ENCODE measurements at places on chromosomes 2 and 18. TPM values are rescaled to one million over a fixed set of nuclear protein-coding genes. Genes with fewer than 3 reads are reported as not detected.

The NTSR2 gene
- total RNA-seq: not detected

The MPV17 gene
- 80.5 TPM for total RNA-seq

The C2orf15 gene
- total RNA-seq: under 0.01 TPM

The ST8SIA5 gene
- not detected for total RNA-seq

The ZRANB3 gene
- total RNA-seq: 9.3 TPM

The CNGA3 gene
- not detected for total RNA-seq

The TEKT4 gene
- total RNA-seq: not detected
